ENCODE measurements at places on chromosomes 6 and 20.
A peak's percentile ranks its signal among the peaks of the same experiment; 100 is the strongest.

DNA sequence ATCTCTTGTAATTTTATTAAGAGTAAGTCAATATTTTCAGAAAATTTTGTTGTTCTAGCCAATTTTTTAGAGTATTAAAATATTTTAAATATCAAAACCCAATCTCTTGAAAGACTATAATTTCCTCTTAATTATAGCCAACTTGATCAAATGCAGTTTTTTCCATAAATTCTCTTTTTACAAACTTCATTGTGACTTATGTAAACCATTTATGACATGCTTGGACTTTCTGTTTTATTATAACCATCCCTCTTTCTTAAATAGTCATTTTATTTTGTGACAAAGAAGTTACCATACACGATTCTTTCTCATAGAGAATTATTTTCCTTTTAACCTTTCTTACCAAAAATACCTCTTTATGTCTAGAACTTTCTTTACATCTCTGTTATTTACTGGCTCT, 1075.5 kb downstream of the KHDRBS2 start:
- no peak for DNase-seq

- DNase-seq = no peak
Observed at GRCh38 chr20:25277941-25278521, 30.1 kb downstream of the PYGB start.

- DNase-seq = no peak
Observed at GRCh38 chr6:24376871-24377270, 19.0 kb upstream of the DCDC2 start.

GRCh38 chr6:108710030-108710429, 138.2 kb upstream of the ARMC2 start:
- DNase-seq = no peak

GRCh38 chr6:40957616-40958492, 81.2 kb downstream of the UNC5CL start:
- no peak for DNase-seq

DNA sequence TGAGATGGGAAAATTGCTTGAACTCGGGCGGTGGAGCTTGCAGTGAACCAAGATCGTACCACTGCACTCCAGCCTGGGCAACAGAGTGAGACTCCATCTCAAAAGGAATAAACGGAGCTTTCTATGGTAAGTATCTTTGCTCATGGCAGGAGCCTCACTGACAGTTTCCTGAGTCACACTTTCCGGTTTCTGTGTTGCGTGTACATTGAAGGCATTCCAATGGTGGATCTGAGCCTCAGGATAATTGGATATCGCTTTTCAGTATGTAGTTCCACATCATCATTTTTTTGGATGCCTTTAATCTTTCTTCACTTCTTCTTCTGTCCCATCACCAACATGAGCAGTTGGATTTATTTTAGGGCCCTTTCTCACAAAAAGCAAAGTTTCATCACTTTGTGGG, 28.6 kb upstream of the GTSF1L start:
- DNase-seq = no peak

- no peak for DNase-seq
Observed at GRCh38 chr6:30397697-30398096, 52.7 kb downstream of the RPP21 start.

DNA sequence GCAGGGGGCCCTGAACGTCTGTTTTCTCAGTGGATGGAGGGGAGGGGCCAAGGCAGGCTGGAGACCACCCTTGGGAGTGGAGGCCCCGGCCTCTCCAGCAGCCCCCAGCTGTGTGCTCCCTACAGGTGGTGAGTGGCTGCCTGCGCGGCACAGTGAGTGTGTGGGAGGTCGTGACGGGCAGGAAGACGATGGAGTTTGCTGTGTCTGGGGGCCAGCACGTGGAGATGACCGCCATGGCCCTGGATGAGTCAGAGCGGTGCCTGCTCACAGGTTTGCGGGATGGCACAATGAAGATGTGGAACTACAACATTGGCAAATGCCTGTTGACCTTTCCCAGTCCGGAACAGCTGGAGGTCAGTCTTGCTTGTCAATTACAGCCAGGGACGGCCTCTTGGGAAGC, 52.6 kb downstream of the EFCAB8 start:
- no peak for DNase-seq

GRCh38 chr6:140623498-140623897, 1249.0 kb upstream of the CITED2 start:
- no peak for DNase-seq

GRCh38 chr20:48633620-48634257, 194.1 kb downstream of the PREX1 start:
- no peak for DNase-seq

DNA sequence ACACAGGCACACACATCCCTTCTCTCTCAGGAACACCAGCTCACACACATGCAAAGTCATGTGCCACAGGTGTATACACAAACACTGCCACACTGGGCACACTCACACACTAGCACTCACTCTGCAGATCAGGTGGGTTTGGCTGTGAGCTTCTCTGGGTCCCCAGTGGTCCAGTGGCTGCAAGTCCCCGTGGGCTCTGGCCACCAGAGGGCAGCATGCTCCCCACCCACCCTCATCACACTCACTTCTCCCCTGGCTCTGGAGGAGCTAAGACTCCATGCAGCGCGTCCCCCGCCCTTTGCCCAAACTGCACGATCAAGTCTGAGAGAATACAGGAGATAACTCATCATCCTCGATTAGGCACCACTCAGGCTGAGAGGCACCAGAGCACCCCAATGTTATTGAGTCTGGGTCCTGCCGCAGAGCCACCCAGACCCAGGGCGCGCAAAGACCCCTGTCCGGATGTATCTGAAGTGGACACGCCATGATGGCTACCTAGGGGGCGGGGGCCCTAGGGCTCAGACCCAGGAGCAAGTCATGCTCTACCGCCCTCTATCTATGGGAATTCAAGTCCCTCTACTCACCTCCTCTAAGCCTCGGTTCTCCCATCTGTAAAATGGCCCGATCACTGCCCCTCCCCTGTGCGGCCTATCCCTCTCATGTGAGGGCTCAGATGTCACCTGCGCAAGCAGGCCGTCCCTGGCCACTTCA, 90.5 kb downstream of the GRM4 start:
- peak; percentile 52 for DNase-seq

- DNase-seq = no peak
Observed at GRCh38 chr20:17735959-17736621, 36.3 kb downstream of the BANF2 start.

GRCh38 chr20:5447188-5447587, 130.4 kb upstream of the PROKR2 start:
- DNase-seq = no peak

GRCh38 chr20:57128044-57128757, 138.2 kb downstream of the BMP7 start:
- DNase-seq = no peak

GRCh38 chr6:131782764-131783163, 25.1 kb upstream of the ENPP1 start:
- no peak for DNase-seq

GRCh38 chr20:52593654-52594053, 378.5 kb upstream of the TSHZ2 start:
- DNase-seq = no peak

DNA sequence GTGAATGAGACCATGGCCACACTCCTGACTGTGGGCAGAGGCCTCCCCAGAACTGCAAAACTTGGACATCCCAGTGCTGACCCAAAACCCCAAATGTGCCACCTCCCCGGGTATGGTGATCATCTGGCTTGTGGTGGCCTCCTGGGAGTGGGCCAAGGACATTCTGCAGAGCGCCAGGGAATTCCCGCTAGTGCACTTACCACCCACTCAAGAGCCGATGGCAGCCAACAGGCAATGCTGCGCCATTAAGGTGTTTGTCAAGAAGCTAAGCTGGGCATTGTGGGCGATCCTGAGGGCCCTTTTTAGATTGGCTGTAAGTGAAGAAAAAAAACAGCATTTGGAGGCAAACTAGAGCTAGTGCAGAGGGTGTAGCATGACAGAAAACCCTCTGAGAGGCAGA, 9.4 kb downstream of the MMP24 start:
- DNase-seq = no peak

DNA sequence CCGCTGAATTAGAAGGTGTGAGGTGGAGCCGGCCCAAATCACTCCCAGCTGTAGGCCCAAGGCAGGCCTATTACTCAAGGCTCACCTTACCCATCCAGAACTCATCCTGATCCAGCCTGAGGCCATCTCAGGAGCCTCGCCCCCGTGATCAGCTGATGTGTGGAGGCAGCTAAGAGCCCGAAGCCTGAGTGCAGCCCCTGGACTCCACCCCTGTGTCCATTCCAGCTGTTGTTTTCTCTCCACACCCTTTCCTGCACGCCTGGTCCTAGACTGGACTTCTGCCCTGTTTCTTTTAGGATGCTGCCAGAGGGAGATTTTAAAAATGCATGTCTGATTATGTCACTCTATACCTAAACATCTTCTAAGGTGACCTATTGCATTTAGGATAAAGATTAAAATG, 124.7 kb upstream of the SUPT3H start:
- DNase-seq = no peak

DNA sequence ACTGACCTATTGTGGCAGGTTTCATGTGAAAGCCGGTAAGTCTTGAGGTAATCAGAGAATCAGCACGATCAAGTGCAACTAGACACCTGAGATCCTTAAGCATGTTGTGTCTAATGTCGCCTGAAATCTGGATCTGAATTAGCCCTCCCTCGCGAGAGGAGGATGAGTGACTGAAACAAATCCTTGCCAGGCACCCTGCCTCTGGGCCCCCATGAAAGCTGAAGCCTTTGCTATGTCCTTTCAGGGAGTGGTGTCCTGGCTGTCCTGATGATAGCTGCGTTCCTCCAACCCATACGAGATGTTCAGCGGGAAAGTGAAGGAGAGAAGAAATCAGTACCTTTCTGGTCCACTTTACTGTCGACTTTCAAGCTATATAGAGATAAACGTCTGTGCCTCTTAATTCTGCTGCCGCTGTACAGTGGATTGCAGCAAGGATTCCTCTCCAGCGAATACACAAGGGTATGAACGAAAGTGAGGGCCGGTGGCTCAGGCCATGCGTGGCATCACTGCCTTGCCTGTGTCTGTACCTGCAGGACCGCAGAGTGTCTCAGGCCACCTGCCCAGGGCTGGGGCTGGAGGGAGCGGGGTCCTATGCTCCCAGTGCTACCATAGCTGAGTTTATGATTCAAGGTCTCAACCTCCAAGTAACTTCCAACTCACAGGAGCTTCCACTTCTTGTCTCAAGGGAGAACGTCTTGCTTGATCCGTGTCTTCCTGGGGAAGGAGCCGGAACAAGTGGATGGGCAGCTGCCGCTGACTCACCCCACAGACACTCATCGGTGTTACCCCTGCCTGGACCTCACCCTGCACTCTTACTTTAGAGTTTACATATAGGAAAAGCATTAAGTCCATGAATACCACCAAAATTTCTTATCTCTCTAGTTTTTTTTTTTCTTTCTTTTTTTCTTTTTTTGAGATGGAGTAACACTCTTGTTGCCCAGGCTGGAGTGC, 12.8 kb downstream of the UNC93A start:
- DNase-seq = no peak

All from activated T-cell treated with anti-CD3 and anti-CD28 coated beads for 1 hour (primary cell).